ENCODE measurements at places on chromosomes 1 and 21. TPM values are rescaled to one million over a fixed set of nuclear protein-coding genes. Genes with fewer than 3 reads are reported as not detected.

DNA sequence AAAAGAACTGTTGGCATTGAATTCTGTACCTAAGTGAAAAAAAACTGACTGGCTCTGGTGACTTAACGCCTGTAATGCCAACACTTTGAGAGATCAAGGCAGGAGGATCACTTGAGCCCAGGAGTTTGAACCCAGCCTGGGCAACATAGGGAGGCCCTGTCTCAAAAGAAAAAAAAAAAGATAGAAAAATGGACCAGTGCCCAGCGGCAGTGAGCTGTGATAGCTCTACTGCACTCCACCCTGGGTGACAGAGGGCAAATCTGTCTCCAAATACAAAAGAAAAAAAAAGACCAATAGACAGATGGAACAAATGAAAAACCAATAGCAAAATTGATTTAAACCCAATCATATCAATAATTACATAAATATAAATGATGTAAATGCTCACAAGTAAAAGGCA is 674 bp upstream of the AKR7A3 start:
- DNase-seq = no peak

FAM131C gene
- not detected for total RNA-seq

FHAD1 gene
- 1.2 TPM for total RNA-seq

PATJ gene
- total RNA-seq = 95.2 TPM

Measured in left colon (tissue), 2 donors.